CD4-positive, alpha-beta T cell treated with Interferon alpha-2 for 1 hour (primary cell): ENCODE measurements at places on chromosomes 13 and 19.

GRCh38 chr13:42228527-42228926 is 43.4 kb upstream of the AKAP11 start:
- DNase-seq, result no peak

GRCh38 chr13:28822151-28822550 is 2.0 kb downstream of the MTUS2 start:
- no peak for DNase-seq

- no peak for DNase-seq
These were observed 53.6 kb upstream of the FARP1 start for GRCh38 chr13:98089246-98089645.

DNA sequence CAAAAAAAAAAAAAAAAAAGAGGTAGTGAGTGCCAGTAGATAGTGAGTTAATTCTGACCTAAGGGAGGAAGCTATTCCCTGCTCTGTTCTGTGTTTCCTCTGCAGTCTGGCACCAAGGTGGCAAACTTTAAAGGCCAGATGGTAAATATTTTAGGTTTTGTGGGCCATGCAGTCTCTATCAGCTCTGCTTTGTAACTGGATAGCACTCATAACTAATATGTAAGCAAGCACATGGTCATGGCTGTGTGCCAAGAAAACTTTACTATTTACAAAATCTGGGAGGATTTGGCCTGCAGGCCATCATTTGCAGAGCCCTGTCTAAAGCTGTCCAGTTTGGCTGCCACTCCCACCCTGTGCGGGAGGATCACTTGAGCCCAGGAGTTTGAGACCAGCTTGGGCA is 4.3 kb downstream of the PIN1 start:
- no peak for DNase-seq

DNA sequence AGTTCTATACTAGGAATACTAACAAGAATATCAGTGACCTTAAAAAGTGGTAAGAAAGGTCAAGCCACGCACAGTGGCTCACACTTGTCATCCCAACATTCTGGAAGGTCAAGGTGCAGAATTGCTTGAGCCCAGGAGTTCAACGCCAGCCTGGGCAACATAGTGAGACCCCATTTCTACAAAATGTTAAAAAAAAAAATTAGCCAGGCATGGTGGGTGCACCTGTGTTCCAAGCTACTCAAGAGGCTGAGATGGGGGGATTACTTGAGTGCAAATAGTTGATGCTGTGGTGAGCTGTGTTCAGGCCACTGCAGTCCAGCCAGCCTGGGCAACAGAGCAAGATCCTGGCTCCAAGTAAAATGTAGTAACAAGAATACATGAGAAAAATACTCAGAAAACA is 61.8 kb downstream of the PCDH9 start:
- no peak for DNase-seq

- DNase-seq, result peak; percentile 0
These were observed 21.4 kb upstream of the ERVV-1 start for GRCh38 chr19:52992109-52993004.

DNA sequence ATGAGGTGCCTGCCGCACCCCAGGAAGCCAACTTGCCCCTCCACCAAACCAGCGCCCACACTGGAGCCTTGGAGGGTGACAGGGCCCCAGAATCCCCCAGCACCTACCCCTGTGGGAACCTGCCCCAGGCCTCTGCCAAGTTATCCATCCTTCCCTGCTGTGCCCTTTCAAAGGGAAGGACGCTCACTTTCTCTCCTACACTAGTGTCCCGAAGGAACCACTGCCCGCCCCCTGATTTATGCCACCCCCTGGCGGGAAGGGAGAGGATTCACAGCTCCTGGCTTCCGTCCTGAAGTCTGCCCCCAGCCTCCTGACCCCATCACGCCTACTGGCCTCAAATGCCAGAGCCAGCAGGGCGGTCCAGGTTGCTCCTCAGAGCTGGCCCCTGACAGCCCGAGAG is 1.4 kb downstream of the EVI5L start:
- no peak for DNase-seq

- DNase-seq, result peak; percentile 51
These were observed 72.4 kb upstream of the CLDN10 start for GRCh38 chr13:95480131-95480545.

DNA sequence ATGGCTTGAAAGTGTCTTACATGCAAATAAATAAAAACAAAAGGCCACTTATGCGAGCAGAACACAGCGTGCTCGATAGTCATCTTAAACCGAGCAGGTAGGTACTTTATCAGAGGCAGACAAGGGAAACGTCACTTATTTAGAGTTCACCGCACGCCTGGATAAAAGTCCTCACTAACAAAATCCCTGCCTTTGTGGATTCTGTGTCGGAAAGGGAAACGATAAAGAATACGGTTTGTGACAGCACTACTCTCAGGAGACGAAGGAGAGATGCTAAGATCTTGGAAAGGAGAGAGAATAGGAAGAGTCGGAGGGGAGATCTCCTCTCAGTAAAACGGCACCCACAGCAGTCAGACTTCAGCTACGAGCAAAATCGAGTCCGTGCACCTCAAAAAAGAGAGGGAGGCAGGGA is 581 bp downstream of the RCBTB1 start:
- peak; percentile 12 for DNase-seq

GRCh38 chr13:50912851-50913250 is 3.3 kb downstream of the RNASEH2B start:
- no peak for DNase-seq

GRCh38 chr13:51048616-51049015 is 62.5 kb downstream of the C13orf42 start:
- DNase-seq, result no peak

- DNase-seq, result no peak
These were observed 9.5 kb upstream of the MBNL2 start for GRCh38 chr13:97212601-97213040.

GRCh38 chr19:4591320-4591719 is 31.8 kb upstream of the SEMA6B start:
- DNase-seq, result no peak

GRCh38 chr19:27689734-27690241 is 1523.2 kb downstream of the UQCRFS1 start:
- DNase-seq, result no peak

- no peak for DNase-seq
These were observed at the start of gene PRX for GRCh38 chr19:40413291-40413845. Gene PRX, minus strand, starts transcription at chr19:40413378. Its CDS starts 5,446 bp downstream, at chr19:40407932.

GRCh38 chr13:25065974-25066770 is 29.8 kb upstream of the PABPC3 start:
- no peak for DNase-seq

DNA sequence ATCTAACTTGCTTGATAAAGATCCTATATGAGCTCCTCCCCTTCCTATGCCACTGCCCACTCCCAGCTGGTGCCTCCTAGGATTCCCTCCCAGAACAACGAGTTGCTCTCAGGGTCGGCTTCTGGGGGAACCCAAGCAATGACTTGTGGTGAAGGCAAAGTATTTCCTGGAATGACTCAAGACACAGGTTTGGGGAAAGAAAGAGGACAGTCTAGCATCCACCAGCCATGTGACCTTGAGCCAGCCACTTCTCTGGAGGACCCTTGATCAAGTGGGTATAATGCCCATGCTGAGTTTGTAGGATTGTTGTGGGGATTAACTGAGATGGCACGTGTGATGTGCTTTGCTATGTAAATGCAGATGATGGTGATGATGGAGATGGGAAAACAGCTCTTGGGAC is 33.0 kb downstream of the MBD3L2B start:
- no peak for DNase-seq

- peak; percentile 62 for DNase-seq
These were observed 682 bp downstream of the SSBP4 start for GRCh38 chr19:18419699-18420460.

DNA sequence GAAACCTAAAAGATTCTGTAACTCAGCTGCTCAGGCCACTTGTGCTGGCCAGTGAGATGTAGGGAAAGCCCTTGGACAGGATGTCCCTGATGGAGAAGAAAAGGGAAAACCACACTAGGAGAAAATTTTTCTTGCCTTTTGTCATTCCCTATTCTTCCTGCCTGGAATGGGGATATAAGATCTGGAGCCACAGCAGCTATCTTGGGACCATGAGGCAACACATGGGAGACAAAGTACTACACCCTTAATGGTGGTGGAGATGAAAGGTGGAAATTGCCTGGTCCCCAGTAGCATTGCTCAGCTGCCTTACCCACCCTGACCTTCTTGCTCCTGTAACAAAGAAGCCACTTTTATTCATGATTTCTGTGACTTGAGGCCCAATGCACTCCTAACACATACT is 9.4 kb downstream of the RSPH6A start:
- DNase-seq, result no peak

DNA sequence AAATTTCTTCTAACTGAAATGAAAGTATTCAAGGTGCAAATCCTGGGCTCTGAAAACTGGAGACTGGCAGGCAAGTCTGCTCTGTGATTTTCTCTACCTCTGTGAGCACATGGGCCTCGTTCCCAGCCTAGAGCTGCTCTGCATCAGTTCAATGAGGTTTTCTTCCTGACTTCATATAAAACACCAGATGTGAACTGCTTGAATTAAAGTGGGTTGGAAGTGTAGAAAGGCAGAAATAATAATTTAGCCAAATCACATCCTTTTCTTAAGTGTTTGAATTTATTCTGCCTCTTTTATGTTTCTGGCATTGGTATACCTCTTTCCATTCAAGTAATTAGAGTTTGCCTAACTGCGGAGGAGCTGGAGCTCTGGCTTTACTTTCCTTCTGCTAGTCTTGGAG is 540.8 kb downstream of the OLFM4 start:
- no peak for DNase-seq

- DNase-seq, result no peak
These were observed 9.0 kb downstream of the ARHGAP45 start for GRCh38 chr19:1076046-1076386.

DNA sequence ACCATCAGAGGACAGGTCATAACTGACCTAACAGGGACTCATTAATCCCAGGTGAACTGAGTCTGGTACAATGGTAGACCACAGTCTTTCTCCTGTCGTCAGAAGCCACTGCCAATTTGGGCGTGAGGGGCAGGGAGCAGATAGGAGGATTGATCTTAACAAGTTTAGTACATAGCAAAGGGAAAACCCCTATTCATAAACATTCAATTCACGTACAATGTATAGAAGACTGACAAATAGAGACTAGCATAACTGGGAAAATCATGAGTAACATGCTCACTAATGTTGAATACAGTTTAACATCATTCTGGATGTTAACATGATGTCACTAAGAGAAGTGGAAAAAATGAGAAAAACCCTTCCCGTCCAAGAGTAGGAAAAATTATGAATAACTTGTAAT is 54.1 kb downstream of the SLC7A1 start:
- no peak for DNase-seq

- DNase-seq, result no peak
These were observed 64.8 kb upstream of the FLT1 start for GRCh38 chr13:28559636-28560259.

GRCh38 chr13:47904241-47904640 is 96.8 kb downstream of the SUCLA2 start:
- peak; percentile 15 for DNase-seq

- no peak for DNase-seq
These were observed 20.5 kb downstream of the PPP5C start for GRCh38 chr19:46367426-46367825.

- no peak for DNase-seq
These were observed 101.1 kb upstream of the RNF113B start for GRCh38 chr13:98278068-98278724.

DNA sequence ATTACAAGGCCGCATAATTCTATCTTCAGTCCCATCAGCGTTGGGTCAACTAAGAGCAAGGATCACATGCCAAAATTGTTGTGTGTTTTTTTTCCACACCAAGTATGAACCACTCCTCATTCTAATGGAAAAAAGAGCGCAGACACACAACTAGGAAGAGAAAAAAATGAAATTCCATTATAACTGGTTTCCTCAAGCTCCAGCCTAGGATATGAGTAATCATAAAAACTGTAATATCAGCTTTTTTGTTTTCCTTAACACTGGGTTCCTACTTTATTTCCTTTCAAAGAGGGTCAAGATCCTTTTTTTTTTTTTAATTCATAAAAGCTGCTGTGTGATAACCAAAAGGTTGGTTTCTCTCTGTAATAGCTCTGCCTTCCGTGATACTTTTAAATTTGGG is 19.4 kb downstream of the TSHZ3 start:
- DNase-seq, result no peak

DNA sequence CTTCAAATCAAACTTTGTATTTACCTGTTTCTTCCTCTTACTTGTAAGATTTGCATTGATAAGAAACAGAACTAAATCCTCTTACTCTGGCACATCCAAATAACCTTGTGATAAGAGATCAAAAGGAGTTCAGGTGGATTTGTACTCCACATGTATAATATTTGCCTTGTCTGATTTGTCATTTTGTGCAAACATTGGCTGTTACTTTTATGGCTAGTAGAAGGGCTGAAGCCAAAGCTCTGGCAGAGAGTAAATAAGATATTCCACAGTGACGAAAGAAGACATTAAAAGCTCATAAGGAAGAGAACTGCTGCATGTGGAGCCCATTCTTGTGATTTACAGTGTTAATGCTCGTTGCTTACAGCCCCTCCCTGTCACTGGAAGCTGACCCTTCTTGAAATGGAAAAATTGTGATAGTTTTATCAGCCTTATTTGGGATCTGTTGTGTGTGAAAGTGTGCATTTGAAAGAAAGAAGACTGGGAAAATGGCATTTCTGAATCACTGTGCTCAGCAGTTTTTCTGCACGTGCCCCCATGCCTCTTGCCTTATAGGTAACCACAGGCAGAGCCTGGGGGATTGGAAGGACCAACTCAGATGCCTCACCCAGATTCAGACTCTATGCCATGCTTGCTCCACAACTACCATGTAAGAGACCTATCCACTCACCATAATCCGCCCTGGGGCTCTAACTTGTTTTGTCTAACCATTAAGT is 68.2 kb downstream of the OXGR1 start:
- DNase-seq, result no peak

DNA sequence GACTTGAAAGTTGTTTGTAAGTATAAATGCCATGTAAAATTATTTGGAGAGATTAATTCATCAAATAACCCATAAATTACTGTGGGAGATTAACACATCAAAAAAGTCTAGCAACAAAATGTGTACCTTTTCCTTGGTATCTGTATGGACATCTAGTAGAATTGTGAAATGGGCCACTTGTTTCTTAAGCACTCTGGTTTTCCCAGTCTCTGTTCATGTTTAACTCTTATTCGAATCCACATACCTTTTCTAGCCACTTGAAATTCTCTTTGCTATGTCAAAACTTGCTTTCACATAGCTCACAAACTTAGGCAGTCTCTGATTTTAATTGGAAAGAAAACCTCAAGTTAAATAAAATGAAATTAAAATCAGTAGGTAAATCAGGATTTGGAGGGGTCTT is 470.6 kb downstream of the LMO7 start:
- DNase-seq, result no peak

- no peak for DNase-seq
These were observed 190.5 kb downstream of the NDFIP2 start for GRCh38 chr13:79671420-79671819.

DNA sequence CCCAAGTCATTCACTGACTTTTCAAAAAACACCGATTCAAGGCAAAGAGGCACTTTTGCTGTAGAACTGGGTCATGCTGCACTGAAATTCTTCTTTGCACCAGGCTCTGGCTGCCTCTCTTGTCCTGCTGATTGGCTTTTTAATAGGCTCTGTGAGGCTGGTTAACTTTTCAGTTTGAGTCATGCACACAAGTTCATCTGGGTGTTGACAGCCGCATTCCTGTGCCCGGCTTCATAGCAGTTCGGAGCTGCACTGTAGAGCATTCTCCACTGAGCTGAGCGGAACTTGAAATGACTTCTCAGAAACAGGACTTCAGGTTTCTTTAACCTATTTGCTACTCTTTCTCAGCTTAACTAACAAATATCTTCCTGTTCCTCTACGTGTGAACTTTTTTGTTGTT is 978.3 kb downstream of the UQCRFS1 start:
- no peak for DNase-seq
